ENCODE measurements at places on chromosomes 2 and 18.

DNA sequence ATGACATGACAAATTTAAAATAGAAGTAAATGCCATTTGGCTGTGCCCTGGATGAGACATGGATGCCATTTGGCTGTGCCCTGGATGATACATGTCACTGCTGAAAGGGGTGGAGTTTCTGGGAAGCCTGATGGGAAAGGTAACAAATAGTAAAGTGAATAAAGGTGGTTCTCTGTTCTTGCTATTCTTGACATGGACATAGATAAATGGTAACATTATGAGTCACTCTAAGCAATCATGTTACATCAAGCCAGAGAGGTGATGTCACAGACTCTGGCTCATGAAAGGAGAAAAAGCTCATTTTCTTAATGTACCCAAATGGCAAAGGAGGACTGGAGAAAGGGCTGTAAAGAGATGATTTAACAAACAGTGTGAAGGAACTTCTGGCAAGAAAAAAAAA is 86.4 kb downstream of the EML6 start:
- no peak for DNase-seq

DNA sequence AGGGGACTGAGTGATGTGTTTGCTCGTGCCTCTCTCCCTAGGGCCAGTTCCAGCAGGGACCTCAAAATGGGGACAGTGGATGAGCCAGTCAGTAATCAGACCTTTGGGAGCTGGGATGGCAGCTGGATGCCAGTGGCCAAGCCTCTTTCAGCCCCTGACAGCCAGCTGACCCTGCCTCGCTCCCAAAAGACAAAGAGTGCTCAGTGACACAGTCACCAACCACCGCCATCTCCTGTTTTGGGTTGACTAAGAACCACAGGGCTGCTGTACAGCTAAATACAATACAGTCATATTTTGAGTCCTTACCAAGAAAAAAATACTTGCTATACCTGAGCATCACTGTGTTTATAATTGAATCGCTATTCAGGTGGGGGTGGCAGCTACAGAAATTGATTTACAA is 75.7 kb downstream of the POU3F3 start:
- DNase-seq, result no peak

GRCh38 chr2:15931319-15931890 is 8.9 kb upstream of the MYCN start:
- no peak for DNase-seq

- no peak for DNase-seq
Observed at GRCh38 chr2:3179208-3179607, 198.4 kb downstream of the EIPR1 start.

- DNase-seq, result no peak
Observed at GRCh38 chr2:162177301-162177700, 25.3 kb upstream of the GCG start.

DNA sequence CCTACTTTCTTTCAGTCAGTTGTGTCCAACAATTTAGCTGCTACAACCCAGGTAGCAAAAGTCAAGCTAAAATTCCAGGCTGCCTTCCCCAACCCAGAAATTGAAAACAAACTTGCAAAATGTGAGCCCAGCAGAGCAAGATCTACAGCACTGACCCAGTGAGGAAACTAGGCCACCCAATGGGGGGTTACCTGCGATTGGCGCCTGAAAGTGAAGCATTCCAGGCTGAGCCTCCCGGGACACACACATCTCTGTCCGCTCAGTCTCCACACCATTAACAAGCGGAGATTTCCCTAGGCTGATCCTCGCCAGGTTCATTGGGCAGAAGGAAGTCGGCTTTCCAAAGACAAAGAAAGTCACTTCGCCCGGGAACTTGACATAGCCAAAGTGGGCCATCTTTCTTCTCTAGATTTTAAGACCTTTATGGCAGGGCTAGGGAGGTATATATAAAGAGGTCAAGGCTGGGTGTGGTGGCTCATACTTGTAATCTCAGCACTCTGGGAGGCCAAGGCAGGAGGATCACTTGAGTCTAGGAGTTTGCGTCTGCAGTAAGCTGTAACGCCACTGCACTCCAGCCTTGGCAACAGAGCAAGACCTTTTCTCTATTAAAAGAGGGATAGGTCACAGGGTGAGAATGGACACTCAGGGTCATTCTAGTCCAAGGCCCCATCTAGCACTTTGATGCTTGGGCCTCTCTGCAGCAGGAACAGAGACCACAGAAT is 53.6 kb downstream of the TTC32 start:
- no peak for DNase-seq

- DNase-seq, result no peak
Observed at GRCh38 chr18:57466307-57466706, 31.1 kb downstream of the ONECUT2 start.

DNA sequence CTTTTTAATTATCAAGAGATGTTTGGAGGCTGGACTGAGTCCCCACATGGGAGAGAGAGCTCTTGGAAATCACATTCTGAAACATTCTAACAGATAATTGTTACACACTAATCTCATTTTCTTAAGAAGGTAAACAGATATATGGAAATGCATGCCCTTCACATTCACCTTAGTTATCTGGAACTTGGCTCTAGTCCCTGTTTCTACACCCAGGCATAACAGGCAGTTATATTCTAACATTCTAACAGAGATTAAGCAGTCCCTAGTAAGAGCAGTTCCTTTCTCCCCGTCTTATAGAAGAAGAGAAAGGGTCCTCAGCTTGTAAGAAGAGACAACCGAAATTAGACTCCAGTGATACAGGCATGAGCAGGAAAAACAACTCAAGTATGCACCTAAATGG is 385.4 kb downstream of the SOX11 start:
- no peak for DNase-seq

GRCh38 chr2:238320246-238320647 is at the start of gene TRAF3IP1:
TSS of gene TRAF3IP1 (plus strand) at chr2:238320518. CDS start at chr2:238320663, 145 bp downstream.
- DNase-seq, result peak; percentile 81

DNA sequence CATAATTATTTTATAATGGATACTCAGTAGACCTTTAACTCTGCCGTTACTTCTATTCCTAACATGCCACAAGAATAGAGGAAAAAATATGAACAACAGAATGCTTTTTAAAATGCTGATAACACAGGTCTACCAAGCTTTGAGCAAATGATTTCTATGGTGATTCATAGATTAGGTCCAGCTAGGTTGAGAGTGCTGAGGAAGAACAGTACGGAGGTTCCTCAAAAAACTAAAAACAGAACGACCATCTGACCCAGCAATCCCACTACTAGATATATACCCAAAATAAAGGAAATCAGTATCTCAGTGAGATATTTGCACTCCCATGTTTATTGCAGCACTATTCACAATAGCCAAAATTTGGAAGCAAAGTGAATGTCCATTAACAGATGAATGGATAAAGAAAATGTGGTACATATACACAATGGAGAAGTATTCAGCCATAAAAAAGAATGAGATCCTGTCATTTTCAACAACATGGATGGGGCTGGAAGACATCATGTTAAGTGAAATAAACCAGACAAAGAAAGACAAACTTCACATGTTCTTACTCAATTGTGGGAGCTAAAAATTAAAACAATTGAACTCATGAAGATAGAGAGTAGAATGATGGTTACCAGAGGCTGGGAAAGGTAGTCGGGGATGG is 111.6 kb upstream of the SERTAD2 start:
- DNase-seq, result no peak

- no peak for DNase-seq
Observed at GRCh38 chr2:95208106-95208505, 785 bp downstream of the ZNF892 start.

GRCh38 chr2:241035818-241036396 is 37.5 kb downstream of the SNED1 start:
- DNase-seq, result no peak

- no peak for DNase-seq
Observed at GRCh38 chr2:138023298-138023697, 59.0 kb downstream of the HNMT start.

GRCh38 chr2:69163109-69163508 is 150.1 kb downstream of the ANTXR1 start:
- DNase-seq, result no peak

DNA sequence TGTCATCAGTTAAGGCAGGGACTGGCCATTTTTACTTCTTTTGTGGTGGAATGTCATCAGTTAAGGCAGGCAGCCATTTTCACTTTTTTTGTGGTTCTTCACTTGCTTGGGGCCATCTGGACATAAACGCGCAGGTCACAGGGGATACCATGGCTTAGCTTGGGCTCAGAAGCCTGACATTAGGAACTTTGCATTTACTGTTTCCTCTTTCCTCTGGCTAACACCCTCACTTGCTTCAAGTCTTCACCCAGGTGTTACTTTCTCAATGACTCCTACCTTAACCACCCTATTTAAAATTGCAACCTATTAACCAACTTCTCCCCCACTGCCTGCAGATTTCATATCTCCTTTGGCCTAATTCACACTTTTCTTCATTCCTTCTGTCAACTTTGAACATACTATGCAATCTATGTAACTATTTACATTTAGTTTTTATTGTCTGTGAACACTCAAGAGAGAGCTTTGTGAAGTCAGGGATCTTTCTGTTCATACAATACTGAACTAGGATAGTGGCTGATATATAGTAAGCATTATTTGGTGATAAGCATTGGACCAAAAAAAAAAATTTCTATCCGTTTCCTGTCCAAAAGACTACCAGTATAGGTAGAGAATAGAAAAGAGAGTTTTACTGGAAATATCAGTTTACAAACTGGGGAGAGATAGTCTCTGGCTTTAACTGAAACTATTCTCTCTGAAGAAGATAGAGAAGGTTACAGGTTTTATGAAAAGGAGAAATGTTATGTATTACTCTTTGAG is 600.1 kb upstream of the ZNF804A start:
- DNase-seq, result no peak

- DNase-seq, result no peak
Observed at GRCh38 chr2:67585400-67585799, 188.3 kb downstream of the ETAA1 start.

- DNase-seq, result no peak
Observed at GRCh38 chr2:199991691-199992090, 36.3 kb downstream of the MAIP1 start.

- DNase-seq, result no peak
Observed at GRCh38 chr2:37648331-37649011, 23.0 kb downstream of the CDC42EP3 start.

DNA sequence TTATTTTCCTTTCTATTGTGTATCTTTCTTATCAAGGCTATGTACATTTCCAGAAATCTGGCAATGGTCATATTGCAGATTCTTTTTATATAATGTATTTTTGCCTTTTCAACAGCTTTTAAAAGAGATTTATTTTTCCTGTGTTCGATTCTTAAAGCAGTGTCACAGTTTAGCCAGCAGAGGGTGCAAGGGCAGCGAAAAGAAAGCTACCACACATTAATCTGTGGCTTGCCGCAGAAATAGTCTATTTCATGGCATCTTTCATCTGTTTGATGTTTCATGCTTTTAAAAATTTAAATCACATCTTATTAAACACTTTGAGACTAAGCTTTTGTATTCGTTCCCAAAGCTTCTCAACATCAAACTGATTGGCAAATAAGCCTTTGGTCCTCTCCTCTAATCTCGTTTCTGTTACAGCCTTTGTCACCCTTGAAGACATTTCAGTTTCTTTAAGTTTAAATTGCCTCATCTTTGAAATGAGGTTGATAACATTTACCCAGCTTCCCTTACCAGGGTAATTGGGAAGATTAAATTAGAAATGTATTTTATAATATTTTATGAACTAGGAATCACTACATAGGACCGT is 73.3 kb downstream of the PIK3C3 start:
- no peak for DNase-seq

DNA sequence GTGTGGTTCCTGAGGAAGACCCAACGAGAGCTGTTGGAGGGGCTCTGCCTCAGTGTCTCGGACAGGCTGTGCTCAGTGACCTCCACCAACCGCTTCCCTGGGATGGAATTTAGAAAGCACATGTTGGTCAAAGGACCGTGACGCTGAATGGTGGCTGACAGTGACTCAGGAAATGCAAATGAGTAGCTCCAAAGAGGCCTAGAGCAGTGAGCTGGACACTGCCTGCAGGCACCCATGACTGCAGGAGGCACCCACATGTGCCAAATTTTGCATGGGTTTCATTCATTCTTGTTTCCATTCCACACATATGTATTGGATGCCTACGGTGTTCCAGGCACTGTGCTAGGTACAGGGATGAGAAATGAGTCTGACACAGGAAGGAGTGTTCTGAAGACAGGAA is 46.4 kb downstream of the ACKR3 start:
- no peak for DNase-seq

DNA sequence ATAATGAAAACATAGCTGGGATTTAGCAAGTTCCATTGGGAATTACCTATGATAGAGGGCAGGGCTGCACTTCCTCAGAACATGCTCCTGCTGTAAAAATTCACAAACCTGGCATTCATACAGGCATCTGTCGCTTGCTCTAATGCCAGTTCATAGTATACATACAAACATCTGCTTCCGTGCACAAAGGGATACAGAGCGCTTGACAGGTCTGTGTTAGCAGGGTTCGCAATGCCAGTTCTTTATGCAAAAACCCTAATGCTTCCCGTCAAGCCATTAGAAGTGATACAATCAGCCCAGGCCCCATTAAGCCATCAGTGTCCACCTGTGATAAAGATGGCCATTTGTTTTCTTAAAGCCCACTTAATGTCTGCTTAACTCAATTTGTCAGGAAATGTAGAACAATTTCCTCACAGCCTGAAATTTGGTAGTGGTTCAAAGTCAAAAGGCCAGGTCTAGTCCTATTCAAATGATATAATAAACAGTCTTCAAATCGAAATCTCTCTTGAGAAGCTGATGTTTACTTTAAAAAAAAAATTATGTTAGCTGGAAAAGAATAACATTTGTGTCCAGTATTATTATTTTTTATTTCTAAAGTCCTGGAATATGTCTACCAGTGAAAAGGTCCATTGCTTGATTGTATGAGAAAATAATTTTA is 556.3 kb downstream of the ARHGAP15 start:
- DNase-seq, result no peak

- DNase-seq, result no peak
Observed at GRCh38 chr2:205494537-205495235, 187.6 kb upstream of the NRP2 start.

- no peak for DNase-seq
Observed at GRCh38 chr18:61949946-61950345, 57.1 kb upstream of the RNF152 start.

DNA sequence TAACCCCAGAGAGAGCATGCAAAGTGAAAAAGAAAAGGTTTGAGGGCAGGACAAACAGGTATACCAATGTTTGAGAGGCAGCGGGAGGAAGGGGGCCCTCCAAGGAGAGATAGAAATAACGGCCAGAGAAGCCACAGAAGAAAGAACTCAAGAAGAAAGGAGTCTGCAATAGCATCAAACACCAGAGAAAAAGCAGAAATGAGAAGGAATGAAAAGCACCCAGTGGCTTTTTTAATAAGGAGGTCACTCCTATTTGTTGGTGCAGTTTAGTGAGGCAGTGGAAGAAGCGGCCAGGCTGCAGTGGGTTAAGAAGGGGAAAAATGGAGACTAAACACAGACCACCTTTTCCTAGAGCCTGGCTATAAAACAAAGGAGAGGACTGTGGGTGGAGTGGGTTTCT is 177.2 kb downstream of the THADA start:
- DNase-seq, result no peak

- no peak for DNase-seq
Observed at GRCh38 chr18:13183359-13183758, 35.2 kb upstream of the LDLRAD4 start.

DNA sequence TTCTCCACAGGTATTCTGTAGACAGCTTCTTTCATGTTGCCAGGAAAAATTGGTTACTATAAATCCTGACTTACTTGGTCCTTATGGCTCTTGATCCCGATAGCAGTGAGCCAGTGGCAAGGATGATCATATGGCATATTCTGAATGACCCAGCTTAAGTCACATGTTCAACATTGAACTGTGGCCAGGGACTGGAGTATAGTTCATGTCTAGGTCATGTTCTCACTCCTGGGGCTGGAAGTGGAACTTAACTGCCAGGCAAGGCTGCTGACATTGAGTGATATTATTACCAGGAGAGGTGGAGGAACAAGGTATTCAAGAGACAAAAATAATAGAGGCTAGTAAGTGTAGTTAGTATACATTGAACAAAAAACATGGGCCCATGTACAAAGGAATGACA is 26.2 kb downstream of the R3HDM1 start:
- no peak for DNase-seq

Measured in activated T-helper 1 cell treated with anti-CD3 and anti-CD28 coated beads, Interleukin-2, amount 50 U/mL, for 16 hours (primary cell).